ENCODE measurements at places on chromosomes 11 and 22.

- no peak for DNase-seq
Measured at GRCh38 chr22:29887358-29887757, 4.4 kb downstream of the MTMR3 start.

- DNase-seq, result no peak
Measured at GRCh38 chr11:110928391-110928790, 216.2 kb upstream of the ARHGAP20 start.

- no peak for DNase-seq
Measured at GRCh38 chr11:101269990-101270660, 140.5 kb upstream of the PGR start.

GRCh38 chr11:132402071-132402684, 1031.8 kb downstream of the NTM start:
- peak; percentile 73 for DNase-seq

DNA sequence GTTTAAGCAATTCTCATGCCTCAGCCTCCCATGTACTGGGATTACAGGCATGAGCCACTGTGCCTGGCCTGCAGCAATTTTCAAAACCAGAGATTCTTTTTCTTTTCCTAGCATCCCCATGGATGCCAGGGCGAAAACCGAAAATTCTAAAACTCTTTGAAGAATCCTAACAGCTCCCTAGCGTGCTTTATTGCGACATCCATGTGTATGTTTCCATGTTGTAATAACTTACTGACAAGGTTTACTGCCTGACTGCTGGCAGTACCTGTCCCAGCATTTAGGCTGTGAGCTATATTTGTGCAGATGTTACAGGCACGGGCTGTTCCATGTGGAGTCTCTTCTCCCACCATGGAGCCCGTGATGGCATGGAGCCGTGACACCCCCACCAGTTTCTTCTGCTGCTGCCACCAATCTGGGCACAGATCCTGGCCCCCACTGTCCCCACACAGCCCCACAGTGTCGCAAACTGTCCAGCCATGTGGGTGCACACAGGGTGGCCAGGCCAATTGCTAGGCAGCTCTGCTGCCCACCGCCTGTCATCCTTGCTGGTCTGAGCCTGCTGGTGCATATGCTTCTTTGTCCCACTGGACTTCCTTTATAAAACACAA, 7.1 kb upstream of the TAB1 start:
- DNase-seq, result no peak

- no peak for DNase-seq
Measured at GRCh38 chr11:33997584-33998251, 53.8 kb upstream of the CAPRIN1 start.

DNA sequence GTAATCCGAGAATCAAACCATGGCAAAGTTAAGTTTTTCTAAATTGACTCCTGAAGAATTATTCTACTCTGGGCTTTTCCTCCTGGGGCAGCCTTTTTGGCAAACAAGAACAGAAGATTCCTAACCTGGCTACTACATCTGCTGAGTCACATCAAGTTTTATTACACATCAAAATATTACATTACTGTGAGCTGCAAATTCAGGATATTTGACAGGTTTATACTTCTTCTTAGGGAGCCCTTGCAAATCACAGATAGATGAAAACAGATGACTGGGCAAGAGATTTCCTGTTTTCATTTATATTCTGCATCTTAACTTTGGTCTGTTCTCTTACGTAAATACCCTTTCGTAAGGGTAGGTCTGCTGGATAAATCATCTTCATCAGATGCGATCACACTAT, 23.6 kb downstream of the XRRA1 start:
- no peak for DNase-seq

GRCh38 chr11:69309631-69310280, 15.8 kb downstream of the MYEOV start:
- no peak for DNase-seq

DNA sequence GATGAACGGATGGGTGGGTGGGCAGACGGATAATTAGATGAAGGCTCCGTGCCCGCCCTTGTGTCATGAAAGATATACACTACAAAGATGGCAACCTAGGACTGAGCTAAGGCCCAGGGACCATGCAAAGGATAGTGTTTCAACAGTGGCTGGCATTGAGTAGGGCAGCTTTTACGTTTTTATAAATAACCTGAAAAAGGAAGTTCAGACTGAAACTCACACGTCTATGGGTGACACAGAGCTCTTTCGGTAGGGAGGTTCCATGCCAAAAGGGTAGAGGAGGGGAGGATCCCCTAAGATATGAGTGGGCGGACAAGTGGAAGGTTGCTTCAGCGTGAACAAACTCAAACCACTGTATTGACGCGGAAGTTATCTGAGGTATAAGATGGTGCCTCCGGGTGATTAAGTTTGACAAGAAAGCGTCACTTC, 90.5 kb downstream of the UBASH3B start:
- no peak for DNase-seq

- no peak for DNase-seq
Measured at GRCh38 chr22:46848197-46848596, 85.7 kb downstream of the TBC1D22A start.

- DNase-seq, result no peak
Measured at GRCh38 chr11:119306373-119306890, 10.5 kb downstream of the MCAM start.

GRCh38 chr22:26894362-26894761, 237.0 kb downstream of the MIAT start:
- no peak for DNase-seq

GRCh38 chr11:65071907-65072630, 11.8 kb downstream of the CDCA5 start:
- no peak for DNase-seq

- no peak for DNase-seq
Measured at GRCh38 chr11:46378811-46379481, 2.5 kb upstream of the MDK start.

- DNase-seq, result no peak
Measured at GRCh38 chr11:34065505-34066203, 14.1 kb downstream of the CAPRIN1 start.

DNA sequence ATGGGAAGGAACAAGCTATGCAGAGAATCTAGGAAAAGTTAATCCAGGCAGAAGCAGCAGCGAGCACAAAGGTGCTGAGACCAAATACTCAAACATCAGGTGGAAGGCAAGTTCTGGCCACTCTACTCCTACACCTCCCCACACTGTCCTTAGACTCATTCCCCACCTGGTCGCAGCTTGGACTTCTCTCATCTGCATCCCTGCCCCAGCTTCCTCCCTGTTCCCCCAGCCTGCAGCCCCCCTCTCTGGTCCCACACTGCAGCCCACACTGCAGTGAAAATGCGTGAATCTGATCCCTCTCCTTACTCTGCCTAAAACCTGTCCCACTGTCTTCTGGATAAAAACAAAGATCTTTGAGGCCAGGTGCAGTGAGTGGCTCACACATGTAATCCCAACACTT, 9.1 kb downstream of the TPBGL start:
- DNase-seq, result no peak

GRCh38 chr11:65486570-65487466, 12.0 kb upstream of the MALAT1 start:
- no peak for DNase-seq

DNA sequence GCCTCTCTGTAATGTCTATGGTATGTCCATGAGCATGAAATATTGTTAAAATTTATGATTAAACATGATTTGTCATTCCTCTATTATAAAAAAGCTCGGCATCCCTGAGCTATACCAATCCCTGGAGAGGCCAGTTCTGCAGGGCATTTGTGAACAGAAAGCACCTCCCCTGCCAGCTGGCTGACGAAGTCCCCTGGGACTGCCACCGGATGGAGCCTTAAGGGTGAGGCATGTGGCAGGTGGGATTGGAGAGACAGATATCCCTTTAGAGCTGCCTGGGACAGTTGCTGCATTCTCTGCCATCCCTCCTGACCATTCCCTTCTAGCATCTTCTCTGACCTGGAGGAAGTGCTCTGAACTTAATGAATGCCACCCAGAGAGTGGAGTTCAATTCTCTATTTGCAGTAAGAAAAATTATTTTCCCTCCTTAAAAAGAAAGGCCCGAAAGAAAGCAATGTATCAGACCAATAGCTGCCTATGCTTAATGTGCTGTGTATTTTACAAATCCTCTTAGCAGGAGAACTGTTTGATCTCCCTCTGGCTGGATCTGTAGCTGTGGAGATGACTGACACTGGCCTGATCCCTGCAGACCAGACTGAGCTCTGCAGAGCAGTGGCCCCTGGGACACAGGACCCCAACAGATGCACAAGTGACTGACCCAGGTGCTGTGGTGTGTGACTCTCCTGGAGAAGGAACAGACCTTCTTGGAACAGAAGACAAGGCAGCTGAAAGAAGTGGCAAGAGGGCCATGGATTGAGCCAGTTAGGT, 219.0 kb upstream of the NAV2 start:
- DNase-seq, result no peak

- no peak for DNase-seq
Measured at GRCh38 chr22:41526226-41526829, 17.9 kb downstream of the POLR3H start.

DNA sequence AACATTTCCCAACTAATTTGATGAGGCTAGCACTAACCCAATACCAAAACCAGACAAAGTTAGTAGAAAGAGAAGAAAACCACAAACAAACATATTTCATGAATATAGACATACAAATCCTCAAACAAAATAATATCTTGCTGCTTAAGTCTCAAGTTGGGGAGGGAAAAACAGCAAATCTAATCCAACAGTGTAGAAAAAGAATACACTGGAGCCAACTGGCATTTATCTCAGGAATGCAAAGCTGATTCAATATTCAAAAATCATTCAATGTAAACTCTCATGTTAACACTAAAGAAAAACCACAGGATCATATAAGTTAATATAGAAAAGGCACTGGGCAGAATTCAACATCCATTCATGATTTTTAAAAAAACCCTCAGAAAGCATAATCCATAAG, 18.2 kb downstream of the GNB1L start:
- no peak for DNase-seq

DNA sequence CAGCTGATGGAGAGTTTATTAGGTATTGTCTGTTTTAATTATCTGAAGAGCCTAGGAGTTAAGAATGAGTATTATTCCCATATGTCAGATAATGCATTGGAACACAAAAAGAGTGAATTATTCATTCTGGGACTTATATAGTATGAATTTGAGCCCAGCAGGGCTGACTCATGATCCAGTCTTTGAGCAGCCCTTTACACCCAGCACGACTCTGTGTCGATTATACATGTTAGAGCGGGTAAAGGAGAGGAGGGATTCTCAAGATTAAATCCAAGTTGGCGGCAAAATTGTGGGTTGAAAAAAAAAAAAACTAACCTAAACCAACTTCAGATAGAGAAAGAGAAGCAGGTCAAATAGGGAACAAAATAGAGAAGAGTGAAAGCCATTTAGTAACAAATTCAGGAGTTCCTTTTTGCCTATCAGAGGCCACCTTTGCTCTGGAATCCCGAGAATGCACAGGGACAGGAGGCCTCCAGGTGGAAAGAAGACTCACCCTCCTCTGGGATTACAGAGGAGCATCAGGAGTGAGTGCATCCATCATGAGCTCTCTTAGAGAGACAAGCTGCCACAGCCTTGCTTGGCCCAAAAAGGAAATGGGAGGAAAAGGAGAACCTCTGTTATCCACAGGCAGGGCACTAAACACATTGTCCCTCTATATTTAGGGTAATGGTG, 3.1 kb downstream of the MRGPRX1 start:
- no peak for DNase-seq

DNA sequence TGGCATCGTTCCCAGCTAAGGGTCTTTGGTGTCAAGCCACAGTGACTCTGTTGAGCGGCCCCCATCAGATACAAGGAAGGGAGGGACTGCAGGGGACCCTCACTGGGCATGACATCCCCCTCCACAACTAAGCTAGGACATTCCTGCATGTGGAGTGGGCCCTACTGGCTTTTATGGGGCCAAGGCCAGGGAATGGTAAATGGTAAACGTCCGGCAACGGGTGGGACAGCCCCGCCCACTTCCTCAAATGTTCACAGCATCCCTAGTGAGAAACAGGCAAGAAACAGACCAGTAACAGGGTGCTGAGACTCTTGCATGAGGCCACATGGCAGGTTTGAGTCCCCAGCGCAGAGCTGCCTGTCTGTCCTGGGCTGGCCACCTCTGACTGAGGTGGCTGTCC, 4.4 kb downstream of the TMPRSS6 start:
- no peak for DNase-seq

DNA sequence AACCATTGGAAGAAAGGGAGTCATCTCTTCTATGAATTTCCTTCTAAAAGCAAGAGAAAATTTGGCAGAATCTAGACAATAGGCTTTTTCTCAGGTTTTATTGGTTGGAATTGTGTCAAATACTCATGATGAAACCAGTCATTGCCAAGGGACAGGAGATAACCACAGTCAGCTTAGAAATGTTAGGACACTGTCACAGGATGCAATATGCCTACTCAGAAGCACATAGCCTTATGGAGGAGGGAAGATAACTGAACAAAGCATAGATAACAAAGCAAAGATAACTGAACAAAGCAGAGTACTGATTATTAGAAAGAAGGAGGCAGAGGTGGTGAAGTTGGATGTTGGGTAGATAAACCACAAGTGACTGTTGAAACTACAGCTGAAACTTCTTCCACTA, 303.5 kb upstream of the PDGFD start:
- no peak for DNase-seq

- DNase-seq, result no peak
Measured at GRCh38 chr11:12179019-12179418, 68.6 kb downstream of the MICAL2 start.

GRCh38 chr22:21571679-21572078, 4.2 kb downstream of the UBE2L3 start:
- no peak for DNase-seq

- DNase-seq, result no peak
Measured at GRCh38 chr11:126853732-126854131, 146.8 kb downstream of the KIRREL3 start.

DNA sequence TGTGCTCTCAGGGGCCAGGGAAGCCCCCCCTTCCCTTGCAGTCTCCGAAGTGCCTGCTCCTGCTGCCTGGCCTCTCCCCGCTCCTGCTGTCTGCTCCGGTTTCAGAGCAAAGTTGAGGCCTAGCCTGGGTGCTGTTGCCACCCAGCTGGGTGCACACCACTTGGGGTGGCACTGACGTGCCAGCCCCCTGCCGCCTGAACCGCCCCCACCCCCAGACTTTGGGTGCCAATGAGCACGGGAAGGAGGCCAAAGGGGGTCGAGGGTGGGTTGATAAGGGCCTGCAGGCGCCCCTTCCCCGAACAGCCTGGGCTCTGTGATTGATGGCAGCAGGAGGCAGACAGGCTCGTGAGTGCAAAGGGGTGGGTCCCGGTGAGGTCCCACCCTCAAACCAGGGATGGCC, 48.2 kb downstream of the EMSY start:
- no peak for DNase-seq

- no peak for DNase-seq
Measured at GRCh38 chr22:20946080-20946986, 20.7 kb upstream of the AIFM3 start.

GRCh38 chr11:108466405-108466804, 924 bp downstream of the C11orf65 start:
- no peak for DNase-seq

DNA sequence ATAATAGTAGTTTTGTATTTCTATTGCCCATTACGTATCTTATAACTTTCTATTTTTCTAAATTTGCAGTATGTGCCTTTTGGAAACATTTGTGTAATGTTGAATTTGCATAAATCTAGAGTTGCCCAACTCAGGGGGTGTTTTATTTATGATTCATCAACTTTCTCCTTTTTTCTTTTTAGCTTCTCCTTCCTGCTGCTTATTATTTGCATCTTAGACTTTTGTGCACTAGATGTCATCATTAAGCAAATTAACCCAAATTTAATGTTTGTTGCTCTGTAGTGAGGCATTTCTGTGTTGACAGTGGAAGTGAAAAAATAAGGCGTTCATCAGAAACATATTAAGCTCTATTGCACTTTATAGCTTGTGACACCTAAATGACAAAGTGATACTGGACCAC, 56.2 kb upstream of the ZBED5 start:
- no peak for DNase-seq

Measured in NCI-H2081 treated with DMSO at 0.1 percent for 48 hours (cell line).